Ammon's horn (tissue), 1 donor: ENCODE measurements at places on chromosomes 6 and 20.

- DNase-seq, result no peak
These were observed 6.5 kb upstream of the RANBP9 start for GRCh38 chr6:13718123-13718458.

DNA sequence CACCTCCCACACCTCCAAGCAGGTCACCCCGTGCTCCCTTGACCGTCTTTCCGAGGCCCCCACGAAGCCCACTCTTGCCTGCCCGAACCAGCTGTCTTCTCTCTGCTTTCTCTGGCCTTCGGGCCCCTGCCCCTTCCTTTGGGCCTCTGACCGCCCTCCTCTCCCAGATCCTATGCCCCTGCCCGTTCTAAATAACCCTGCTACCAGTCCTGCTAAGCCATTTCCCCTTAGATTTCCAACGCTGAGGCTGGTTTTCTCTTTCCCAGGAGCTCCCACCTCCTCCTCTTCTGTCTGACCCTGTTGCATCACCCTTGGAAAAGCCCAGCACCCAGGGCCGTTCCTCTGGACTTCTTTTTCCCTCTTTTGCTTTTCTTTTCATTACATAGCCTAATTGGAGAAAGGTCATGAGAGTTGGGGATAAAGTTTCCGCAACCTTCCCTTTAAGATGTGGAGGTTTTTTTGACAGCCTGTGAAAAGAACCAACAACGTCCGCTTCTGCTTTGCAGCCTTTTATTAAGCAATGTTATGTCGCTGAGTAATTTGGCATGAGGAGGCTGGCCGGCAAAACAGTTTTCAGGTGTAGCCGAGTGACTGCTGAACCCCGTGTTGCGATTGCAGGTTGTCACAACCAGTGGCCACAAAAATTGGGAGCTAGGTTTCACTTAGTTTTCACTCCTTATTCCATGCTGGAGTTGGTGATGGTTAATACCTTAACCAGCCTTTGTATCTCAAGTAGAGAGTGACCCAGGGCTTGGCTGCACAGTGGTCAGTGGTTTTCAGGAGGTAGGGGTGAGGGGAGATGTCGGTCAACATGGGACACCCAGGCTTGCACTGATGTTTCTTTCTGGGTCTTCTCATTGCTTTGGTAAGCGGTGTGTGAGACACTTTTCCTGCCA lies 970 bp downstream of the BLTP3A start:
- peak; percentile 13 for DNase-seq

GRCh38 chr20:38789503-38790199 lies 15.8 kb upstream of the PPP1R16B start:
- DNase-seq, result no peak

DNA sequence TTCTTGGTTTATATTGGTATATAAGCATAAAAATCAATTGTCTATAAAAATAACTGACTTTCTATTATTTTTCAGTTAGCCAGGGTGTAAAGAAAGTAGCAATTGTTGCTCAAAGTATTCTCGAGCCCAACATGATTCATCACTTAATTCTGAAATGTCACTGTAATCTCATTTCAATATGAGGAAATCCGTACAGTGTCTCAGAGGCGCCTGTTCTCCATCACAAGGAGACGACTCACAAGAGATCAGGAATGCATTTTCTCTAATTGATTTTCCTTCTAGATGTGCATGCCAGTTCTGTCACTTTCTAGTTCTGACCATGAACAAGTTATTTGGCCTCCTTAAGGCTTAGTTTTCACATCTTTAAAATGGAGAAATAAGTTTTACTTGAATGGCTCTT lies 753.1 kb downstream of the MAFB start:
- DNase-seq, result no peak

DNA sequence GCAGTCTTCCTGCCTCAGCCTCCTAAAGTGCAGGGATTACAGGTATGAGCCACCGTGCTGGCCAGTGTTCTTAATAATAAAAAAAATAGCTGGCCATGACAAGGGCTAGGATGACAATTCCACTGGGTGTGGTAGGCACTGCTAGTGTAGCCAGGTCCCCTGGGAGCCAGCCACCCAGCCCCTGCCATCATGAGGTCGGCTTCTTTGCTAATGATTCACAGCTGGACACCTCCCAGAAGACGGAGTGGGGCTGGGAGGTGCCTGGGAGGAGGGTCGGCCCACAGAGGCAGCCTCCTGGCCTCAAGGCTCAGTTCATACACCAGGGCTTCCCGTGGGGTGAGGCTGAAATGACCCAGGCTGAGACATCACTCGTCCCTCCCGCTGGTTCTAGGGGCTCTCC lies 230.4 kb downstream of the TAF4 start:
- no peak for DNase-seq

- no peak for DNase-seq
These were observed at the start of gene SAMD5 for GRCh38 chr6:147508042-147508865. SAMD5 (plus strand) TSS chr6:147508690; CDS start chr6:147508929, 239 bp downstream.

- DNase-seq, result no peak
These were observed 6.0 kb downstream of the SCUBE3 start for GRCh38 chr6:35219683-35220326.

GRCh38 chr20:25053255-25054031 lies 4.5 kb downstream of the ACSS1 start:
- DNase-seq, result peak; percentile 61

GRCh38 chr6:30938730-30939129 lies 2.0 kb upstream of the MUCL3 start:
- DNase-seq, result no peak

DNA sequence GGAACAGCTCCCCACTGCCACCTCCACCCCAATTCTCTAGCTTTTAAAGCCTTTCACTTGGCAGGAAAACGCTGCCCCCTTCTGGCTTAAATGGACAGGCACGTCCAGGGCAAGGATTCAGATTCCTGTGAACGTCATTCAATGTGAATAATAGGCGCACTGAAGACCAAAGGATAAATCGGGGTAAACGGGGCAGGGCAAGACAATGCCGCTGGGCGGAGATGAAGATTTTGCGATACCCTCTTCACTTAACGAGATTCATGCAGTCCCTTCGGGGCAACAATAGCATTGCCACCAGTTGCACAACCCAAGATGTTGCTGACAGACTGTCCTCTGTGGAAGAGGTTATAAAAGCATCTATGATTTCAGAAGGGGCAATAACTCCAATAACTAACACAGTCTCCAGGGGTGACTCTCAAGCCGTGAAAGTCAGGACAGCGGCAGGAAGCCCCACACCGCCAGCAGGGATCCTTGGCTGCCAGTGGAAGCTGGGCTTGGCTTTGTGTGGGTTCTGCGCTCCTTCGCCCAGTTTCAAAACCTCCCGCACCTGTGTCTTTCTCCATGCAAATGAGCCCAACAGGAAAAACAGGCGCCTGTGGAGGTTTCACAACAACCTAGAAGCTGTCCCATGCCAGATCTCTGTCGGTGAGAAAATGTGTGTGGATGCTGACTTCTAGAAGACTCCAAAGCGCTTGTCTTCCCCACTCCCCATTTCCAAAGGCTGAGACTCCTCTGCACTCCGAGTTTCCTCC lies 291.8 kb downstream of the BMP7 start:
- peak; percentile 57 for DNase-seq

DNA sequence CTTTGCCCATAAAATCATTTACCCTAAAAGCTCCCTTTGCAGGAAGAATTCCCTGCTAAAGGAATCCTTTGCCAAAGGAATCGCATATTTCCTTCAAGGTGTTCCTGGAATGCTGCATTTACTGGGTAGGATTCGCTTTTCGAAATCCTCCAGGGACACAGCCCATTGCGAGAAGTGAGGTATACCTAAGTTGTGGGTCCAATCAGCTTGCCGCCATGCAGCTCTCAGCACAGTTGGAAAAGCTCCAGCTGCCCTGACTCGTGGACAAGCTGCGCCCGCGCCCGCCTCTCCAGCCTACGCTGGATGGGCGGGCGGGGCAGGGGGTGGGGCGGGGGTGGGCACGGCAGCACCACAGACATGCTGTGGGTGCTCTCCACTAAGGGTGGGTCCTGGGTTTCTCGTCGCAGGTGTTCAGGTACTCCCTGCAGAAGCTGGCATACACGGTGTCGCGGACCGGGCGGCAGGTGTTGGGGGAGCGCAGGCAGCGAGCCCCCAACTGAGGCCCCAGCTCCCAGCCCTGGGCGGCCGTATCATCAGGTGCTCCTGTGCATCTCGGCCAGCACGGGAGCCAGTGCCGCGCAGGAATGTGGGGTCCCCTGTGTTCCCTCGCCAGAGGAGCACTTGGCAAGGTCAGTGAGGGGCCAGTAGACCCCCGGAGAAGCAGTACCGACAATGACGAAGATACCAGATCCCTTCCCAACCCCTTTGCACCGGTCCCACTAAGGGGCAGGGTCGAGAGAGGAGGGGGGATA lies 1.4 kb downstream of the NNAT start:
- no peak for DNase-seq

- DNase-seq, result peak; percentile 79
These were observed 6.9 kb upstream of the OSER1 start for GRCh38 chr20:44217342-44218092.

- no peak for DNase-seq
These were observed 439.6 kb downstream of the DOK5 start for GRCh38 chr20:54914995-54915394.

DNA sequence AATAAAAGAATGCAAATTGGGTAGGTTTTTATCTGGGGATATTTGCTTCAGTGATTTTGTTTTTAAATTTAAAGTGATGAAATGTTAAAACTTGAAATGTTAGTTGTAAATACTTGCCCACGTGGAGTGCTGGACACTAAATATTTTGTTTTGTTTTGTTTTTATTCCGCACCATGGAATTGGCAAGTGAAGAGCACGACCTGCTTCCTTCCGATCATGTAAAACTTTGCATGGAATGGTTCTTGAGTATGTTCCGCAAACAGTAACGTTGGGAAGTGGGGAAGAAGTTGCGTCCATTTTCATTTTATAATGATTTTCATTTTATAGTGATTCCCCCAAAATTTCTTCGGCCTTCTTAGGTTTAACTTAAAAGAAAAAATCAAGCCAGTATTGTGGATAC lies 765 bp downstream of the IRAK1BP1 start:
- no peak for DNase-seq
